T follicular helper cell (primary cell): ENCODE measurements at places on chromosomes 11 and 22.

DNA sequence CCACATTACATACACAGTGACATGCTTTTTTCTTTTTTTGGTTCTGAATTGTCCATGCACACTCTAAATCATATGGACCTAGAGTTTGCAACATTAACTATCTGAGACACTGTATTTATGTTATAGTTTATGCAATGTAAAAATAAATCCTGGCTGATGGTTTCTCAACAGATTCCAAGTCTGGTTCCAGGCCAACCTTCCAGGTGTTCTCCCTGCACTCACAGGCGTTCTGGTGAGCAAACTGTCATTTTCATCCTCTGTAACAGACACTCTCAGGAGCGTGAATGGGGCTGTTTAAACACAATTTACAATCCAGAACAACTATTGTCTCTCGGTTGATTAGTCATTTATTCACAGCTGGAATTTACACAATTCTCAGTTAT is 36.5 kb upstream of the ANKK1 start:
- no peak for DNase-seq

- DNase-seq, result no peak
Measured at GRCh38 chr11:19561011-19561410, 151.6 kb upstream of the NAV2 start.

DNA sequence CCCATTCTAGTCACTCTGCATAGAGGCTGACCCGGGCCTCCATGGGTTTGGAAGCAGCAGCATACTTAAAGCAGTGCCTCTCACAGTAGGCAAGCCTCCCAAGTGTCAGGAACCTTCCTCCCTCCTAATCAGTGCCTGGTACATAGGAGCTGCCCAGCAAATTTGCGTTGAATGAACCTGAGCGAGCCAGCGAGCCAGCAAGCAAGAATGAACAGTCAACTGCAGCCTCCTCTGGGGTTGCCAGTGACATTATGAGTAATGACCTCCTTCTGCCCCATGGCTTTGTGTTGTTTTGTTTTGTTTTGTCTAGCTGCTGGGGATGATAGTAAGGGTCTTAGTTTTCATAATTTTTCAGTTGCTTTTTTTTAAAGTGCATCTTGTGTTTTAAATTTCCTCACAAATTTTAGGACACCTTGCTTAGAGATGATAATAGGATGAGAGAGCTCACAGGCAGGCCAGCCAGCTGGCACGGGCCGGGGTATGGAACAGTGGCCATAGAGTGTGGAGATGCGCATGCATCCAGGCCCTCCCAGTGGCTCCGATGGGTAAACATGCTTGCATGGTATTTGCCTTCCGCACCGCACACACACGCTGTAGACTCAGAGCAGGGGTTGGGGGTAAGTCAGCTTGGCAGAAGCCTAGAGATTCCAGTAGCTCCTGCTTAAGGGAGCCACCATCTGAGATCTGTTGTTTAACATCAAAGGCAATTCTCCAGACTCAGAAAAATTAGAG is 36.1 kb downstream of the TTC12 start:
- DNase-seq, result no peak

DNA sequence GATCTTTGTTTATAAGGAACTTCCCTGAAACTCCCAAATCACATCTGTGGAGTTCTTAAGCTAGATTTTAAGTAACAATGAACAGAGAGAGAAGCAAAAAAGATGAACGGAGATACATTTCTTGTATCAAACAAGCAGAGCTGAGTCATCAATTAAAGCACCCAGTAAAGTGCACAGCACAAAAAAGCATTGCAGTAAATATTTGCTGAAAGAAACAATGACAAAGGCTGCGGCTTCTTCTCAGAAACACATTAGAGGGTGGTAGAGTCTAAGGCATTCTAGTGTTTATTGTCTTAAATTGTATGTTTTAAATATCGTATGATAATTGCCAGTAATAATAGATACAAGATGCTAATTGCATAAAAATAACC is 941.6 kb upstream of the CHORDC1 start:
- DNase-seq, result no peak

DNA sequence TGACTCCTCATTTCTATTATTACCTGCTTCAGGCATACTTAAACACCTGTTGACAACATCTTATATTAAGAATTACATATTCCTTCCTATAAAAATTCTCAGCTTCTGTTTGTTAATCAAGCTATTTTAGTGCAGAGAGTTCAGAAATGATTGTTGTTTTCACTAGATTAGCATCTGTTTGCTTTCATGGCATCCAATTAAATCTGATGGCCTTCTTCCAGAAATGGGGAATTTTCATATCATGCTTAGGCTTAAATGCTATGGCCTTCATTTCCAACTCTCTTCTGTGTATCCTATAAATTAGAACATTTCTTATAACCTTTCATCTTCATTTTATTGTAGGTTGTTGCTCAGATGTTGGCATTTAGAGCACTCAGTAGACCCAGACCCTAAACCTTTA is 180.0 kb downstream of the WNT11 start:
- no peak for DNase-seq

GRCh38 chr11:57131080-57131790 is 50.5 kb upstream of the LRRC55 start:
- DNase-seq, result no peak

DNA sequence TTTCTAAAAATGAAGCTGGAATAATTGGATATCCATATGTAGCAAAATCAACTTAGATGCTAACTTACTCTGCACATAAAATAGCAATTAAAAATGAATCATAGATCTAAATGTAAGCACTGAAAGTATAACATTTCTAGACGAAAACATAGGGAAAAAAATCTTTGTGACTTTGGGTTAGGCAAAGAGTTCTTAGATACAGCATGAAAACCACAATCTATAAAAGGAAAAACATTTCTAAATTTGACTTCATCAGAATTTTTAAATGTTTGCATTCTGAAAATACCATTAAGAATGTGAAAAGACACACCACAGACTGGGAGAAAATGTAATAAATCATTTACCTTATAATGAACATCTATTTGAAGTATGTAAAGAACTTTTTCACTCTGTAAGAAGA is 128.8 kb downstream of the APIP start:
- no peak for DNase-seq

DNA sequence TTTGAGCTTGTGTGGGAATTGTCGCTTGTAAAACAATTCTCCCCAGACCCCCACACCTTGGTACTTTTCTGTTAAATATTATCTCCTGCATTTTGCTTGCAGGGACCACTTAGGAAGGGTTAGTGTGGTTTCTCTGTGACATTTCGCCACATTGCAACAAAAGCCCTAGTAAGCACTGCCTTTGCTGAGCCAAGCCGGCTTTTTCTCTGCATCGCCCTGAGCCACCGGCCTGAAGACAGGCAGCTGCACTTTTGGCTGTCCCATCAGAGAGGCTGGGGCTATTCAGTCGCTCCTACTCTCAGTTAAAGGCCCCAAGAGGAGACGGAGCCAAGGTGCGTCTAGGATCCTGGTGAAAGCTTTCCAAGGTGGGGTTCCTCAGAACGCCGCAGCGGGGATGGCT is 5.7 kb downstream of the MPPED1 start:
- no peak for DNase-seq

DNA sequence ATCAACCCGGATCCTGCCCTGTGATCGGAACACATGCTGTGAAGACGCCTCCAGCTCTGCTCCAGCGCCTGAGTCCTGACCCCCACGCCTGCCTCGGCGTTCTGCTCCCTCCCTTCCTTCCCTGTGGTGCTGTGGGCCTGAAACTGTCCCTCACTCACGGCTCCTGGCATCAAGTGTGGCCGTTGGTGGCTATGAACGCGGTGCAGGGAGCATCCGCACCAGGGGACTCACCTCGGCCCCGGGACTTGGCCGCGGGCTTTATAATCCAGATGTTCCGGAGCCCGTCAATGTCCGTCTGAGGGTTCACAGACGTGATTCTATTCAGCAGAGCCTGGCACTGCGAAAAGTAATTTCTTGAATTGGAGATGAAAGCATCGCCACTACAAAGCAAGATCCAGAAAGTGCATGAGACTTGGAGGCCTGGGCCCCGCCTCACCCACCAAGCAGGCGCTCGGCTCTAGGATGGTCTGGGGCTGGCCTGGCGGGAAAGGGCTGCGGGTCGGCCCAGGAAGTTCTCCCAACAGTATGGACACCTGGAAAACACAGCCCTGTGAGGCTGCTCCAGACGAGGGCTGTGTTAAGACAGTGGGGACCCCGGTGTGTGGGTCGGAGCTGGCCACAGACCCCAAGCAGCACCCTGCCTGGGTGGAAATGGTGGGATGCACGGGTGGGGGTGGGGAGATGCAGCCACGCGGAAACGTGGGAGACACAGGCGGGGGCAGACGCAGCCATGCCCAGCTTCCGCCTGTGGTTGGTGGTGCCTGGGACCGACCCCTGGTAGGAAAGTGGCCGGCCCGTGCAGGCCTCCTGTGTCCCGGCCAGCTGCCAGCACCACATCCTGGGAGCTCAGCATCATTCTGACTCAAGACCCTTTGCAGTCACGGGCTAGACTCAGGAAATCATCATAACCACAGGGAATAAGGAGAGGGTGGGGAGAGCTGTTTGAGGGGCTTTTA is 21.8 kb upstream of the IL17REL start:
- DNase-seq, result no peak

DNA sequence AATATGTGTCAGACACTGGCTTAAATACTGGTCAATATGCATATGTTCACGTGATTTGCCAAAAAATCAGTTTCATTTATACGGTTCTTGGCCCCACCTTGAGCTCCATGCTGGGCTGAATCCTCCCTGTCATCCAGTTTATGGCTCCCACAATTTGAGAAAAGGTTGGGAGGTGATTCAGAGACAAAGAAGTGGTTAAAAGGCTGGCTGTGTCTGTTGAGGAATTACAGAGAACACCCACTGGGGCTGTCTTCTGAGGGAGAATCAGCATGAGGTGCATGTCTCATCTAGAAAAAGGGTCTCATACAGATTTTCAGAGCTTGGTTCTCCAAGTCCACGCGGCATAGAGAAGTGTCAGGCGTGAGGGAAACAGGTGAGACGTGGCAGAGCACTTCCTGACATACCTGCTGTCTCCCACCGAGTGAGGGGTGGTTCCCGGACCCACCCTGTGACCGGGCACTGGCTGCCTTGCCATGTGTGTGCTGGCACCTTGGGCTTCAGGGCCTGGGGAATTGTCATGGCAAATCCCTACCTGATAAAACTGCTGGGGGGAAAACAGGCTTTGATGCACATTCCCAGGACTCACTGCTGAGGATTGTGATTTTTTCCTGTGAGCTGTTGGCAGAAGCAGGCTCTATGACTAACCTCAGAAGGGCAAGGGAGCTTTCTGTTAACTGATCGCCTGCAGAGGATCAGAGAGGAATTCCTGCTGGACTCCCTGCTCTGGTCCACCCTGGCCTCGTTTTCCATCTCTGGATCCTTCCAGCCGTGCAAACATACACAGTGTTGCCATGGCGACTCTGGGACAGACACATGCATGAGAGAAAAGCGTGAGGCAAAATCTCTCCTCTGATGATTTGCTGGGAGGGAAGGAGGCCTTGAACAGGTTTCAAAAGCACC is 223.6 kb downstream of the ADAMTS15 start:
- DNase-seq, result no peak

- DNase-seq, result no peak
Measured at GRCh38 chr11:31628111-31628510, 118.5 kb downstream of the ELP4 start.

DNA sequence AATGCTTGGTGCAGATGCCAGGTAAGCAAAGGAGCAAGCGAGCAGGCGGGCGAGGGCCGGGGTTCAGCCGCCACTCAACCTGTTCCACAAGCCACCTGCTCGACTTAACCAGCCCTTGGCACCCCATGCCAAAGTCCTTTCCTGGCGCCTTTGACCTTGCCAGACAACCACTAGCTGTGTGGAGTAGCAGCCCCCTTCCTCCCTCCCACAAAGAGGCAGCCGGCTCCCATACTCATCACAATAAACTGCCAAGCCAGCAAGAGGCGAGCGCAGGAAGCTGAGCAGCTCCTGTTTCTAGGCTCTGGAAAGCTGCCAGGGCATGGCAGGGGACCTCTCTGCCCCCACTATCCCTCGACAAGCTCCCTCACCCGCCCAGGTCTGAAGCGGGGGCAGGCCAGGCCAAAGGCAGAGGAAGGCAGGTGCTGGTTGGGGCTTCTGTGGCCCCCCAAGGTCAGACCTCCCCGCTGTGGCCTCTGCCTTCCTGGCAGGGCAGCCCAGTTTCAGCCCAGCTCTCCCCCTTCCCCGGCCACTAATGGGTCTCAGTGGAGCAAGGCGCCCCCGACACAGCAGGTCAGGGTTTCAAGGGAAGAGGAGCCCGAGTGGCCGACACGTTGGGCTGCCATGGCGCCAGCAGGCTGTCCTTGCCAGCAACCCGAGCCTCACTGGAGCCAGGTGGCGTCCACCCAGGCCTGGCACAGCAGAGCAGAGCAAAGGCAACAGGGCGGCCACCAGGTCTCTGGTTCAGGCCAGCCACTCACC is 15.3 kb downstream of the MACROD1 start:
- DNase-seq, result no peak
